Naive thymus-derived CD8-positive, alpha-beta T cell (primary cell): ENCODE measurements at places on chromosomes 7 and 10. TPM values are rescaled to one million over a fixed set of nuclear protein-coding genes. Genes with fewer than 3 reads are reported as not detected.
A peak's percentile ranks its signal among the peaks of the same experiment; 100 is the strongest.

DNA sequence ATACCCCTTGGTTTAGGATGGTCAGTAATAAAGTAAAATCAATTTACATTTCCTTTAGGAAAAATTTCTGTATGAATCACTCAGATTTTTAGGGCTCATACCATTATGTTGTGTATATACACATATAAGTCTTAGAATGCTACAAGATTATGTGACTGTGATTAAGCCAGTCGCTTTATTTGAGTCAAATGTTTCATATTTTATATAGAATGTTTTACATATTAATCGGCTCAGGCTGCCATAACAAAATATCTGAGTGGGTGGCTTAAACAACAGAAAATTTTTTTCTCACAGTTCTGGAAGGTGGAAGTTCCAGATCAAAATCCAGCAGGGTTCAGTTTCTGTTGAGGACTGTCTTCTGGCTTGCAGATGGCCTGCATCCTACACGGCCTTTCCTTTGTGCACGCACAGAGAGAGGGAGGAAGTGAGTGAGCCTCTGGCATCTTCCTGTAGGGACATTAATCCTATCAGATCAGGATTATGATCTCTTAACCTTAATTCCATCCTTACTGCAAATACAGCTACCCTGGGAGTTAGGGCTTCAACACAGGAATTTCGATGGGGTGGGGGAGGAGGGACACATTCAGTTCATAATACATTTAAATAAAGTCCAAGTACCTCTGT lies 198.0 kb downstream of the PHF14 start:
- no peak for DNase-seq

DNA sequence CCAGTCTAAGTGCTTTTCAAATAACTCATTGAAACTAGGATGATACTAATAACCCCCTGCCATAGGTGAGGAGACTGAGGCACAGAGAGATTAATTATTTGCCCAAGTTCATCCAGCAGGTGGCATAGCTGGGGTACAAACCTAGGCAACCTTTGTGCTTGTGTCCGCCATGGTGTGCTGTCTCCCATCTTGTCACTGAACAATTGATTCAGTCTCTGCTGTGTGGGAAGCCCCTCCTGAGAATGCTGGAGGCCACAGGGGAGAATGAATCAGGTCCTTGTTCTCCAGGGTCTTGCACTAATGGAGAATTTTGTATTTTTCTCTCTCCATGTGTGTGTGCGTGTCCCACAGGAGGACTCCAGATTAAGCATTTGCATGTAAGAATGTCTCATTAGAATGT lies 15.8 kb upstream of the TMEM236 start:
- DNase-seq, result no peak

DNA sequence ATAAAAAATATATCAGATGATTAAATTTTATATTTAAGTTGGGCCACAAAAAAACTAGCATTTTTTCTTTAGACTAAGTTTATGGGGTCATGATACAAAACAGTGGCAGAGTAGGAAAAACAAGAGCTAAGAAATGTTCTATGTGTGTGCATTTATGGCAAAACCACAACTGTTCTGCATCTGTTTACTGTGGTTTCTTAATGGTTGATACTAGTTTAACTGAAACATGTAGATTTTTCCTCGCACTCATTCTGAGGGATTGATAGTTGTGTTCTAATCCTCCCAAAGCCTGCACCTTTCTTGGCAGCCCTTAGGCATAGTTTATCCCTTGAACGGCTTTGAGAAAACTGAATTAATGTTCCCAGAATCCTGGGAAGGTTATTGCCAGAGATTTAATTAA lies 66.6 kb upstream of the PHYHIPL start:
- no peak for DNase-seq

DNA sequence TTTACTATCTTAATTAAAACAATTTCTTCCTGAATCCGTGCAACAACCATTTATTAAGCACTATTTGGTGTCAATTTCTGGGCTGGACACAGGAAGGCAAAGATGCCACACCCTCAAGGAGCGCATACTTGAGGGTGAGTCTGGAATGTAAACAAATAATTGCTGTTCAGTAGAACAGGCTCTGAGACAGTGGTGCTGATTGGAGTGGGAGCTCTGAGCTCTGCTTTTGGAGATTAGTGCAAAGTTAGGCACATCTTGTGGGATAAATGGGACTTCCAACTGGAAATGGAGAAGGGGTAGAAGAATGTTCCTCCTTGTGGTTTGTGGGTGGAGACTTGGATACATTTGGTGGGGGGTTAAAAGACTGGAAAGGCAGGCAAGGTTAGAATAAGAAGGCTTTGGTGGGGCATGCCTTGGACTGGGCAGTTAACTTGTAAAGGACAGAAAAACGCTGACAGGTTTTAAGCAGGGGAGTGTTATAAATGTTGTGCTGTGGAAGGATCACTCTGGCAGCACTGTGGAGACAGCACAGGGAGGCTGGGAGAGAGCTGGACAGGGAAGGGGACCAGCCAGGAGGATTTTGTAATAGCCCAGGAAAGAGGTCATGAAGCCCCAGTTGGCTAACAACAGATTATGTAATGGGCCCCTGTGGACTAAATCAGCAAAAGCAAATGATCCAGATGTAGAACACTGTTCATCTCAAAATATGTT lies 80.7 kb downstream of the ZNF365 start:
- no peak for DNase-seq

- no peak for DNase-seq
Measured at GRCh38 chr7:15555381-15555859, 6.4 kb downstream of the AGMO start.

DNA sequence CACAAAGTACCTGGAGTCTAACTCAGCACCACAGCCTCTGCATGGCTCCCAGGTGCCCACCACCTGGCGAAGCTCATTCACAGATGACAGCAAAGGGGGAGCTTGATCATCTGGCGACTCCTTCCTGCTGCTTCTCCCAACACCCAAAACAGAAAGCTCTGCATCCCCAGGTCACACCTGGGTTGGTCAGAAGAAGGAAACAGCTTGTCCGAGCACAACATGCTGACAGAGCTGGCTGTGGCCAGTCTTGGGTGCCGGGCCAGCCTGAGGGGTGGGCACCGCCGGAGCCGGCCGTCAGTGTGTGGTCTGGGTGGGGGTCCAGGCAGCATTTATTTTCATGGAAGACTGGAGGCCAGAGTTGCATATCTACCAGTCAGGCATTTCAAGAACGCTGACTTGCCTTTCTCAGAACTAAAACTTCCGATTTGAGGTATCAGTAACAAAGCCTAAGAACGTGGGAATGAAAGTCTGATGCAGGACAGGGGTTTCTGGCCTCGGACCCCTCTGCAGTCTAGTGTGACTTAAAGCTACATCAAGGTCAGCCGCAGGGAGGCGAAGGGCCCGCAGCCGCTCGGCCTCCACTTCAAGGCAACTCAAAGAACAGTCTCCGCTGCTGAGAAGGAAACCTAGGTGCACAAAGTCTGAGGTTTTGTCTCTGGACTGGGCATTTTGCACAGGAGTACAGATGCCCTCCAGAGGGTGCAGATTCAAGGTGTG lies 109.6 kb downstream of the CYTH3 start:
- no peak for DNase-seq

GRCh38 chr10:16192337-16192736 lies 244.5 kb upstream of the PTER start:
- DNase-seq, result no peak

GRCh38 chr10:77628906-77629730 lies 8.5 kb downstream of the KCNMA1 start:
- no peak for DNase-seq

- no peak for DNase-seq
Measured at GRCh38 chr10:52652431-52653262, 119.9 kb downstream of the MBL2 start.

GRCh38 chr7:144842377-144842851 lies 6.6 kb upstream of the TPK1 start:
- no peak for DNase-seq

- DNase-seq, result peak; percentile 23
Measured at GRCh38 chr10:60646966-60647796, 131.1 kb upstream of the CDK1 start.

DNA sequence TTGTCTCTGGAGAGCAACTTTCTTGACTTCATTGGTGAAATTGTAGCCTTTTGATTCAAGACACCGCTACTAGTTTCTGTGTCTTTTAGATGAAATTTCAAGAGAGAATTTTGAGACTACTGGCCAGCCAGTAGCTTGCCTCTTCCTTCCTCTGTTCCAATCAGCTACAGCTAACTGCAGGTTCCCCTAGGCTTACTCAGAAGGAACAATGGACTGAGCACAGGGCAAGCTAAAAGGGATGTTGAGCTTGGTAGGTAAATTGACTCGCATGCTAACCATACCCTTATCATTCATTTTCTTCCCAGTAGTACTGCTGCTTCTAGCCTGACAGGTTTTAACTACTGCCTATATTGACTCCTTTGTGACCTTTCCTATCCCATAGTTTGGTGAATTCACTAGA lies 81.1 kb downstream of the RUNDC3B start:
- no peak for DNase-seq

DNA sequence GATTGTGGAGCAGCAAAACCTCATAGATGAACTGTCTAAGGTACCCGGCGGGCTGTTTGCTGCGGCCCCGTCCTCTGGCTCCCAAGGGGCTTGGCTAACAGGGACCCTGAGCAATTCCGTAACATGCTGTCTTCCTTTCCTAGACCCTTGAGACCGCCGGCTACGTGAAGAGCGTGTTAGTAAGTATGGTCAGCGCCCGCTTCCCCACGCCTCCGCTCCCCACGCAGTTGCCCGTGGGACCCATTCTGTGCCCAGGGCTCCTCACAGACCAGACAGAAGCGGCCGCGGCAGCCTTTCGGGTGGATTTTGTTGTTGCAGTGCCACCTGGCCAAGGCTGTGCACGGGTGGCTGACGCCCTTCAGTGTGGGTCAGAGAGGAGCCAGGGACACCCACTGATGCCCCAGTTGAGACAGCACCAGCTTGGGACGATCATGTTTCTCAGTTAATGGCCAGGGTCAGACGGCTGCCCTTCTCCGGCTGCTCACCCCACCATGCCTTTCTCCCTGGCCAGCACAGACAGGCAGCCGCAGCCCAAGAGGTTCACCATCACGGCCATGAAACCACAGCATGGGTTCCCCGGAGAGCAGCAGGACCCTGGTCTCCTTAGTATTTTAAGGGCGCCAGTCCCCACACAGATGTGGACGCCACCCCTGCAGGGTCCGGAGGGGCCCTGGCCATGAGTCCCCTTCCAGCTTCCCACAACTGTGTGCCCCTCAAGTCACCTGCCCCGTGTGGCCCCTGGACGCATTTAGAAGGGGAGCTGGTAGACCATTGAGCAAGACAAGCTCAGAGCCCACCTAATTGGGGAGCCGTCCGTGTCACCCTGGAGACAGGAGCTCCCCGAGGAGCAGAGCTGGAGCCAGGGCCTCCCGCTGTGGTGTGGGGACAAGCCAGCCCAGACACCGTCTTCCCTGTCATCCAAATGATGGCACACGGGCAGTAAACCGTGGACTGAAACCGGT lies 49.4 kb upstream of the DPYSL4 start:
- DNase-seq, result peak; percentile 60

- DNase-seq, result no peak
Measured at GRCh38 chr7:150383710-150384397, 4.7 kb downstream of the ZNF775 start.

DNA sequence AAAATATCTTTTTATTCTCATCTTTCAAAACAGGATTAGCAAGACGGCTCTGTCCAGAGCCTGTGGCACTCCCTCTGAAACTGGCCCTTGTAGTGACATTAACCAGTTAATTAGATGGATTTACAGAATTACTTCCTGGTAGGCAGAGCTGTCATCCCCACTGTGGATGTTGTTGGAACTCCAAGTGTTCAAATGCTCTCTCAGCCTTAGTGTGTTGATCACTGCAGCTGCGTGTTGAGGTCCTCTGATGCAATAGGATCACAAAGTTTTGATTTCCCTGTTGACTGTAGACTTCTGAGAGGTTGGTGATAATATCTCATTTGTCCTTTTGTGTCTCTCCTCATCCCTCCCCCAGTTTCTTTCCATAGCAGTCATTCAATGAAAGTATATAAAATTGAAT lies 117.3 kb upstream of the CDK6 start:
- DNase-seq, result no peak

DNA sequence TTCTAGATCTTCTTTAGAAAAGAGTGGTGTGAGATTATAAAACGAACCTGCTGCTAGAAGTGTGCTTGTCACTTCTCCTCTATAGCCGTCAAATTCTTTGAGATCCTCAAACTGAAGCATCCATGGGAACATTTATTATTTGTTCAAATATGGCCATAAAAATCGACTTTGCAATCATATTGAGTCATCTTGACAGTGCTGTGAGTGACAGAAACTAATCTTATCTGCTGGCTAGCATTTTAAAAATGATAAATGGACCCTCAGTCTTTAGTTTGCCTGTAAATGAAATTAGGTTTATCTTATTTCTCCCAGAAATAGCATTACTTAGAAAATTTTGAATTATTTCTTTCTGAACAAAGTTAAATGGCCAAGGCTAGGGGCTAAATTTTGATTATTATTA lies 290.8 kb downstream of the EXOC4 start:
- DNase-seq, result no peak

DNA sequence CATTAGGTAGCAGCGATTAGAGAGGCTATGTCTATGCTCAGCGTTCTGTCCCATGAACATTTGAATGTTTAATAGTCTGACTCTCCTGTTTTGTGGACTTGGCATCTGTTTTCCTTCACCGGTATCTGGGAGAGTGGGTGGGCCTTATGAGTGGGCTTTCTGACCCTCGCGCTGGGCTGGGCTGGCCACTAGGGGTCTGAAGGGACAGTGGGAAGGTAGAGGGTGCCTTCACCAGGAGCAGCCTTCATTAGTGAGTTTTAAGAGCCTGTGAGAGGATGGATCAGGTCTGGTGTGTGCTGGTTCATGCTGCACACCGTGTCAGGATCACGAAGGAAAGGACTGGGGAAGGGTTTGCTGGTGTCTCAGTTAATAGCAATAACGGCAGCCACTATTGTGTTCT lies 33.4 kb downstream of the DCLRE1A start:
- DNase-seq, result no peak

DNA sequence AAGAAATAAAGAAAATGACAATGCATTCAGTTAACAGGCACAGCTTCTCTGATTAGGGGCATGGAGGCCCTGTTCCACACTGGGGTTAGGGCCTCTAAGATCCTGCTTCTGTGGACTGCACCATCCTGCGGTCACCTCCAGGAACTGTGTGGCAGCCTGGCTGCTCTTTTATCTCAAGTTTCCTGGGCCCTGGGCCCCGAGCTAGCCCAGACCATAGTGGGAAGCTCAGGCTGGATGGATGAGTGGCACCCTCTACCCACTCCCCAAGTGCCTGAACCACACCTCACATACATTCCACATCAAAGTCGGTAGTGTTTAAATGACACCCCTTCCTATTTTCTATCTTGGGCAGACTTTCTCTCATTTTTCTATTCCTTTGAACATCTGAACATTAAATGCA lies 461.5 kb upstream of the MKI67 start:
- DNase-seq, result no peak

- no peak for DNase-seq
Measured at GRCh38 chr7:152989889-152990380, 230.4 kb downstream of the ACTR3B start.

GRCh38 chr10:16497911-16498310 lies 23.8 kb downstream of the C1QL3 start:
- no peak for DNase-seq

GRCh38 chr7:105990727-105991453 lies 27.8 kb downstream of the CDHR3 start:
- no peak for DNase-seq

The ADAM8 gene
- polyA plus RNA-seq, result 7.8 TPM

The GSTO2 gene
- 2.0 TPM for polyA plus RNA-seq

The DGKI gene
- polyA plus RNA-seq, result not detected

The ITPRID1 gene
- not detected for polyA plus RNA-seq
